ENCODE measurements at places on chromosomes 5 and 9.

- H3K36me3 ChIP-seq = no peaks in the 10 kb centered on the region
- H3K27ac ChIP-seq = no peak overlapping the region
- no peak overlapping the region for H3K4me3 ChIP-seq
- H3K27me3 ChIP-seq = no peaks in the 10 kb centered on the region
- no peak for DNase-seq
Measured at GRCh38 chr5:137718611-137719010, 17.3 kb downstream of the KLHL3 start.

GRCh38 chr5:99320436-99320835 is 391.6 kb upstream of the CHD1 start:
- no peak overlapping the region for H3K4me3 ChIP-seq
- H3K4me1 ChIP-seq = no peaks in the 10 kb centered on the region
- H3K36me3 ChIP-seq = no peaks in the 10 kb centered on the region
- no peak overlapping the region for H3K27ac ChIP-seq
- no peaks in the 10 kb centered on the region for H3K27me3 ChIP-seq
- no peak for DNase-seq

DNA sequence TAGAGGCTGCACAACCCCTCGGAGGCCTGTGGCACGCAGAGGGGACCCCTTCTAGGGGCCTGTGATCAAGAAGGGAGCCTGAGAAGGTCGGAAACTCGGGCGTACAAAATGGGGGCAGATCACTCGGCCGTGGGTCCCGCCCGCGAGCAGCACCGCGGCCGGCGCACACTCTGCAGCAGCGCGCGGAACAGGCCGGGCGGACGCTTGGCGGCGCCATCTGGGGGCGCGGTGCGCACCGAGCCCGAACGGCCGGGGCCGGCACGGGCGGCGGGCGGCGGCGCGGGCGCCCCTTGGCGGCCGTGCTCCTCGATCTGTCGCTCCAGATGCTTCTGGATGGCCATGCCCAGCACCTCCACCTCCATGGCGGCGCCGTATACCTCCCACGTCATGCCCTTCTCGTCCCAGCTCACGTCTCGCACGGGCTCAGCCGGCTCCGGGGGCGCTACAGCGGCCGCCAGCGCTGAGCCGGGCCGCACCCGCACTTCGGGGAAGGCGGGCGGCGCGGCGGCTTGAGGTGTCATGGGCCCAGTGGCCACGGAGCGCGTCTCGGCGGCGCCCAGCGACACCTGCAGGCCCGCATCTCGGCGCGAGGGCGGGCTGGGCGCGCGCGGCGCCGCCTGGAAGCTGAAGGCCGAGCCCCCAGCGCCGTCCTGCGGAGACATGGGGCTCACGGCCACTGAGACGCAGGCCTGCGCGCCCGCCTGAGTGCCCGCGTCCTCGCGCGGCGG is 13.1 kb downstream of the GPRIN1 start:
- no peaks in the 10 kb centered on the region for H3K27me3 ChIP-seq
- no peak overlapping the region for H3K27ac ChIP-seq
- no peaks in the 10 kb centered on the region for H3K4me1 ChIP-seq
- H3K4me3 ChIP-seq = no peak overlapping the region
- peaks cover 8% of the 10 kb centered on the region for H3K36me3 ChIP-seq

DNA sequence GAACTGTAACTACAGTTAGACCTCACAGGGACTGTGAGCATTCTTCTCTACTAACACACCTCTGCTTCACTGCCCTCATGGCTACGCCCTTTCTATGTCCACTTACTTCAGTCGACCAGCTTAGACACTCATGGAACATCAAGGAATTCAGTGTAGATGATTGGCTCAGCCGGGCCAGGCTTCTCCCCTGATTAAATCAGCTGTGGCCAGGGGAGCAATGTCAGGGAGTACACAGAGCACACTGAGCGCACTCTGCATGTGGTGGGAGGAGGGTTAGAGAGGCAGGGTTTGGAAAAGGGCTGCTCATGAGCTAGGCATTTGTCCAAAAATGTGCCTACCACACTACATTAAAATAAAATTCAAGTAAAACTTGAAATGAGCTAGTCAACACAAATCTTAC is 400.5 kb downstream of the ARRDC3 start:
- H3K4me1 ChIP-seq = no peaks in the 10 kb centered on the region
- no peak overlapping the region for H3K4me3 ChIP-seq
- no peaks in the 10 kb centered on the region for H3K36me3 ChIP-seq
- H3K27me3 ChIP-seq = no peaks in the 10 kb centered on the region

- H3K4me3 ChIP-seq = no peak overlapping the region
- no peak for DNase-seq
- no peak overlapping the region for H3K27ac ChIP-seq
- H3K27me3 ChIP-seq = no peaks in the 10 kb centered on the region
- H3K4me1 ChIP-seq = peaks cover 35% of the 10 kb centered on the region
Measured at GRCh38 chr5:133688391-133688790, 76.0 kb upstream of the FSTL4 start.

Measured in SK-N-SH (cell line).